ENCODE measurements at places on chromosomes 2 and 18.

DNA sequence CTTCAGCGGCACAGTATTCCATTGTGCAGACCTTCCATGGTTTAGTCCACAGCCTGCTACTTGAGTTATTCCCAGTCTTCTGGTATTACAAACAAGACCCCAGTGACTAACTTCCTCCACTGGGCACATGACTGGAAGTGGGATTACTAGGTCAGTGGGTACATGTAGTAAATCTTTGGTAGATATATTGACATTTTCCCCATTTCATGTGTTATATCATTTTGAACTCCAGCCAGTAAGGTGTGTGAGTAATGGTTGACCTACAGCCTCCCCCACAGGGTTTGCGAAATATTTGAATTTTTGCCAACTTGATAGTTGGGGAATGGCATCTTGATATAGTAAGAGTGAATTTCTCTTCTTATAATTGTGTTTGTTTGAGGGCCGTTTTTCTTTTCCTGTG lies 58.8 kb downstream of the RNF144A start:
- DNase-seq: peak; percentile 25

- peak; percentile 100 for DNase-seq
Measured at GRCh38 chr2:216057688-216058193, 23.9 kb downstream of the PECR start.

GRCh38 chr2:1136846-1137245 lies 186.2 kb downstream of the SNTG2 start:
- no peak for DNase-seq

GRCh38 chr2:173884025-173884802 lies 81.0 kb downstream of the SP3 start:
- no peak for DNase-seq

- no peak for DNase-seq
Measured at GRCh38 chr18:63603772-63604171, 16.6 kb downstream of the SERPINB13 start.

DNA sequence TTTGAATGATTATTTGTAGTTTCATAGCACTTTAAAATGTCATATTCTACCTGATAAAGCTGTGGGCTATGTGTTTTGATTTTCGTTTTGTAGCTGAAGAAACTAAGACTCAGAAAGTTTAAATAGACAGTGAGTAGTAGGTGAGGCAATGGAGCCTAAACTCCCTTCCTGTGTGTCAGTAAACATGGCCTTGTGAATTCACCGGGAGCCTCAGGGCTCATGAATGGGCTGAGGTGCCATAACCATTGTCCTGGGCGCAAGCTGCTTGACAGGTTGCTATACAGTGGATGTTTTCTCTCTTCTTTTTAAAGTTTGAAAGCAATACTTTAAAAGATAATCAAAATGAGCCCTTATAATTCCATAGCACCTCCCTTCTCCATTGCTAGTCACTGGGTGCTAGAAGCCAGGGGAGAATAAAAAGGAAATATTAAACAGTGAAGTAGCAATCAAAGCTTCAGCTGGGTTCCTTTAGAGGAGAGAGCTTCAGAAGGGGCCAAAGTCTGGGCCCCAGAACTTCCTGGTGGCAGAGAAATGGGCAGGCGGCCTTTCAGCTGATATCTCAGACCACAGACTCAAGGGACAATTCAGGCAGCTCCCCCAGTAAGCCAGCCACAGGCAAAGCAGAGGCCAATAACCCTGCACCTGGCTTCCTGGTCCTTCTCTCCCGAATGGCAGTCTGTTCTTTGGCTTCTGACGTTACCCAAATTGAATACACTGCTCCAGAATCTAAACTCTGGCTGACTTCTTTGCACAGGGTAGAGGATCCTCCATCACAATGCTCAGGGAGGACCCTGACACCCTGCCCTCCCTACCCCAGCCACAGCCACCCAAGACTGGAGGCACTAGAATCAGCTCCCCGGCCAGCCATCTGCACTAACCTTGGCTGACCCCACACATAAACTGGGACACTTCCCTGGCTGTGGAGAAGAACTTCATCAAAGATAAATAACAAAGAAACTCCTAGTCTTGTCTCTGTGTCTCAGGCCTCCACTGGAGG lies 51.8 kb upstream of the NPAS2 start:
- DNase-seq: no peak

DNA sequence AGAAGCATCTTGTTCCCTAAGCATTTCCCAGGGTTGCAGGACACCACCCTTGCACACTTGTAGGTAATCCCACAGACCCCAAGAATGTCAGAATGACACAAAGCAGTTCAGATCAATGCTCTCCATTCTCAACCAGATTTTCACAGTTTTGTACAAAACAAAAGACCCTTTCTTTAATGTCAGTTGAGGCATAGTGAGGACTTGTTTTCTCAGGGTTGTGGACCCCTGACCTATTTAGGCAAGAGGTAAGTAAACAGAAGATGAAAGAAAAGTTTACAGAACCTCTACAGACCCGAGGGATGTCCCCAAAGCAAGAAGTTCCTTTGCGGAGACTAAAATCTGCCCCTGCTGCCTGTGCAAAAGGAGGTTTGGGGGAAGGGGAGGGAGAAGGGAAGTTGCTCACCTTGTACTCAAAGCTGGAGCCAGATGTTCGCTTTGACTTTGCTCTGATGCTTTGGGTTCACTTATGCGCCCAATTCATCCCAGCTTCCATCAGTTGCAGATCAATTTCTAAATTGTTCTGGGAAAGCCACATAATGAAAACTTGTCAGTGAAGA lies 635.4 kb downstream of the EPHA4 start:
- no peak for DNase-seq

DNA sequence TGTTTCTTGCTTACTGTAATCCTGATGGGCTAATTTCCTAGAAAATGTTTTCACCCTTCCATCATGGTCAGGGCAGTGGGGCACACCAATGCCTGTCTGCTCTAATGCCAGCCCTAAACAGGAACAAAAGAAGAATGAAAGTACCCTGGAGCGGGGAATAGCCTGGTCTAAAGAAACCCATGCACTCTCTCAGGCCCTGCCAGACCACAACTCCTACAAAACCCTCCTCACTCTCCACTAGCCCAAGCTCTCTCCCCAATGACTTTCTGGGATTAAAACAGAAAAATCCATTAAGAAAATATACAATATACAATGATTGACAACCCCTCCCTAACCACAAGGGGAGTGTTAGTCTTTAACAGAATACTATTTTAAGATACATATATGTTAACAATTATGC lies 67.6 kb downstream of the AAK1 start:
- no peak for DNase-seq

DNA sequence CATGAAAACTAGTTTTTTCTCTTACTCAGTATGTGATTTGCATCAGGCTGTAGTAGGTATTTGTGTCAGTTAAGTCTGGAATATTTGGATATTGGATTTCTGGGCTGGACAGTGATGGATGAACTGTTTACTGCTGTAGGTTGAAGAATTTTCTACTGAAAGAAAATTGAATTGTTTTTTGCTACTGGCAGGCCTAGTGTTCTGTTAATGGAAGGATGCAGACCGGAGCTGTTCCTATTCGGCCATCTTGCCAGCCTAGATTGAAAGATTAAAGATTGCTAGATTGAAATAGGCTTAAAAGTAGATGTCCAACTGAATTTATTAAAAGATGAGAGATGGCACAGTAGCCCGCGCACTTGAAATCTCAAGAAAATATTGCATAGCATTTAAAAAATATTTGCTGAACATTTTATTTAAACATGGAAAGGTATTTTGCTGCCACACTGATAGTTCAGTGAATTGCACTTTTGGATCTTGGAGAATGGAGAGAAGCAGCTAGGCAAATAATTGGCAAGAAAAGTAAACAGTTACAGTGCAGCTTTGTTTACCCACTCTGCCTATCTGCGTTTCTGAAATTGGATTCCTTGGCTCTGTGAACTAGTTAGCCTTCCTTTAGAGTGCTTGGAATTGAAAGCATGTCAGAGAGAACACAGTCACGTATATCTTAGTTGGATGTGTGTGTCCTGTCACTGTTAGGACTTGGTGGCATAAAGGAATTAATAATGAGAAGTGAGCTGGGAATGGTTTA lies 54.1 kb downstream of the EPB41L5 start:
- no peak for DNase-seq

DNA sequence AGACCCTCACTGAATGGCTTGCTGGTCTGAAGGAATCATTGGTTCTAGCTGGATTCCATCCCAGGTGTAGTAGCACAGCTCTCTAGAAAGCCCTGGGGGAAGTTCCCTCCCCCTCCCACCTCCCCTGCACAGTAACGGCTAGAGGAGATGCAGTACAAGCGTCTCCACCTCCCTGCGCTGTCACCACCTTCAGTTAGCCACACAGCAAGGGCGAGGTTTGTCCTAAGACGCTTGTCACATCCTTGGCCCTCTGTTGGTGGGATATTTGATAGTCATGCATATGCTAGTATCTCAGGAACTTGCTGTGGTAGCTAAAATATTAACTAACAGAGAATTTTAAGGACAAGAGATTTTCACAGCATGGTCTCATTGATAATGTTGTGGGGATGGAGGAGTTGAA lies 19.4 kb downstream of the TRAPPC12 start:
- no peak for DNase-seq

DNA sequence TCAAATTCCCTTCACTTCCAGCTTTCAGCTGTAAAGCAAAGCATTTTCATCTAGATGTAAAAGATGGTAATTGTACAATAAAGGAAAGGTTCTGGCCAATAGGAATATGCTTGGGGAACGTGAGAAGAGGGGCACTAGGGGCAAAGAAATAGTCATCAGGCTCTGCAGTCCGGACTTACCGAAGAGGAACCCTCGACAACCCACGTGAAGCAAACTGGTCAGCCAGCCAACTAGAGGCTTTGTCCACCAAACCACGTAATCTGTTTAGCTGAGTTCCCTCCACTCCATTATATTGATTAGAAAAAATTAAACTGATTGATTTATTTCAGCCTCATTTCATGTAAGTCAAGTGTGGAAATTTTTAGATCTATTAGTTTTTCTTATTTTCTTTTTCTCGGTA lies 300.4 kb upstream of the FANCL start:
- DNase-seq: no peak

DNA sequence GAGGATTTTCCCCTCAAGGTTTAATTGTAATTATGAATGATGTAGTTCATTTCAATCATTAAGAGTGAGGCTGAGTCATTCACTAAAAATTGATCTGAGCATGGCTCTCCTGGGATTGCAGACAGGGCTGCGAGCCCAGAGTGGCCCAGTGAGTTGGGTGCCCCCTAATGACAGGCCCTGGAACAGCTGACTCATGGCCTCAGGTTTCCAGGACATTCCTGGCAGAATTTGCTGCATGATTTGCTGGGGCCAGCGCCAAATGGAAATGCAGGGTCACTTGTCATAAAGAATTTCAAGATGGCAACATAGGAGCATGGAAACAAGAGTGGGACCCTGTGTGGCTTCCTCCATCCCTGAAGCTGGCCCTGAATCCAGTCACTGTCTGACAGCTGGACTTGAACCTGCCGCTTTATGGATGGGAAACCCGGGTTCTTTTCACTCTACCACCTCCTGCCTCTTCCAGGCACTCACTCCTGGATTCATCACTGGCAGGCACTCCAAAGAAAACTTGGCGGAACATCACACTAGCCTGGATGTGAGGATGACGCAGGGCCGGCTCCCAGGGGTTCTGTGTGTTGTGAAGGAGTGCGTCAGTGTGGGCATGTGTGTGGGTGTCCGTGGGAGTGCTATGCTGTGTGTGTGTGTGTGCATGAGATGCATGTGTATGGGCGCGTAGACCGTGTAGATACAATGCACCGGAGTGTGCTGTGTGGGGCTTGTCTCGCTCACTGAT lies 15.2 kb downstream of the OTOF start:
- DNase-seq: peak; percentile 30

GRCh38 chr2:172836347-172836821 lies 100.7 kb downstream of the RAPGEF4 start:
- peak; percentile 83 for DNase-seq

DNA sequence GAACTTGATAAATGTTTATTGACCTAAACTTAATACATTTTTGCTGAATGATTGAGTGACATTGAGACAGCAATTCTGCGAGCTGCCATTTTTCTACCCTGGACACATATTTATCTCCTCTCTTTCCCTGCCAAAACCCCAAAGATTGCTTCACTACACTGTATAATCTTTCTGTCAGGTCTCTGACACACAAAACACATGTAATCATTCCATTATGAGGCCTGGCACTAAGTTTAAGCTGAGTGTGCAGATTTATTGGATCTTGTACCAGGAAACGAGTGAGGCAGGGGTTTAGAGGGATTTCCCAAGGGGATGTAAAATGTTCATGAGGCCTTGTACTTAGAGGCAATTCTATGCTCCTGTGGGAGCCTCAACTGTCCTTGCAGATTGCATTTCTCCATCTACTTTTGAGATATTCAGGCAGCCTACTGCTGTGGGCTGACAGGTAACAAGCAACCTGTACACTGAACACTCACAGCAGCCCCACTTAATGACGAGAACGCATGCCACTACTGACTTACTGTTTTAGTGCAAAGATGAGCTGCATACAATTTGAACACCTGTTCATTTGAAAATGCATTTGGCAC lies 13.7 kb upstream of the OSR1 start:
- DNase-seq: no peak

GRCh38 chr2:148814860-148815419 lies 60.1 kb upstream of the KIF5C start:
- DNase-seq: no peak

- DNase-seq: no peak
Measured at GRCh38 chr2:176385219-176385759, 116.0 kb downstream of the MTX2 start.

DNA sequence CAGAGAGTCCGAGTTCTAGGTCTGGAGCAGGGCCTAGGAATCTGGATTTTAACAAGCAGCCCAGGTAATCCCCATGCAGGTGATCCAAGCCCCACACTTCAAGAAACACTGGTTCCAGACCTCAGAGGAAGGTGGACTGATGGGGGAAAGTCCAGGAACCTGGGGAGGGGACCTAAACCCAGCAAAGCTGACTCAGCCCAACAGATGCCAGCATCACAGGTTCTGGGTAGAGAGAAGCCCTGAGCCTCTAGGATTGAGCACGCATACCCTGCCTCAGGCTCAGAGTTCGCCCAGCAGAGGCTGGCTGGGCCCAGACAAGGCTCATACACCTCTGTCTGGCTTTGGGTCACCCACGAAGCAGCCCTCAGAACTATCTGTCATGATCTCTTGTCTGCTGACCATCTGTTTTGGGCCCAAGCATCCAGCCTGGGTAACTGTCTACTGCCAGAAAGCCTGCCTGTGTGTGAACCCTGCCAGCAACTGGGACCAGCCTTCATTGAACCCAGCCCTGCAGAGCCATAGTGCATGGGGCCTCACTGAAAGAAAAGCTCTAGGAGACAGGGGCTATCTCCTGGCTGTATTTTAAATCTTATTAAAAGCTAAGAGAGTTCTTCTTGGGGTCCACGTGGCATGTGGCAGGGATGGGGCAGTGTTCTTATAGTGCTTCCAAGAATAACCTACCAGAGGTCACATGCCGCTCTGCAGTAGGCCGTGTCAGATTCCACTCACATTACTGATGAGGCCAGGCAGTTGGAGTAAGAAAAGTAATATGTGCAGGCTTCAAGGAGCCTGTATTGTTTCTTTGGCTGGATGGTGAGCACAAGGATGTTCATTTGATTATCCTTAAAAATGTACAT lies 7.4 kb downstream of the TMEM127 start:
- DNase-seq: no peak

- no peak for DNase-seq
Measured at GRCh38 chr18:54877076-54877475, 48.8 kb downstream of the RAB27B start.

All from RCC 7860 (cell line).